ENCODE measurements at places on chromosomes 3 and 15. TPM values are rescaled to one million over a fixed set of nuclear protein-coding genes. Genes with fewer than 3 reads are reported as not detected.

DNA sequence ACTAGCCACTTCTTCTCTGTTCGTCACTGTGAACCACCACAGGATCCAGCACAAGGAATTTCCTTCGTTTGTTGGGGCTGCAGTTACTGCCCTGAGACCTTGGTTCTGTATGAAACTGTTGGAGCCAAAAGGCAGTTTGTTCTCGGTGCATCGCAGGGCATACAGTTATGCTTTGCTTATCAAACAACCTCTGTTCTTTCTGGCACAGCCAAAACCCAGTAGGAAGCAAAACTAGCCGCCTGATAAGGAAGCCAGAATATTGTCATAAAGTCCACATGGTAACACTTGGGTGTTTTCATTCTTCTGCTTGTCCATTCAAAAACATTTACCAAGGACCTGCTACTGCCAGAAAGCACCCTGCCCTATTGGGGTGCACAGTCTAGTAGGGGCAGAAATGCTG is 116.1 kb downstream of the RAB11A start:
- H3K4me1 ChIP-seq, result peaks cover 15% of the 10 kb centered on the region
- no peak overlapping the region for H3K27ac ChIP-seq
- peaks cover 50% of the 10 kb centered on the region for H3K27me3 ChIP-seq
- H3K36me3 ChIP-seq, result no peaks in the 10 kb centered on the region
- DNase-seq, result no peak
- no peak overlapping the region for H3K4me3 ChIP-seq

DNA sequence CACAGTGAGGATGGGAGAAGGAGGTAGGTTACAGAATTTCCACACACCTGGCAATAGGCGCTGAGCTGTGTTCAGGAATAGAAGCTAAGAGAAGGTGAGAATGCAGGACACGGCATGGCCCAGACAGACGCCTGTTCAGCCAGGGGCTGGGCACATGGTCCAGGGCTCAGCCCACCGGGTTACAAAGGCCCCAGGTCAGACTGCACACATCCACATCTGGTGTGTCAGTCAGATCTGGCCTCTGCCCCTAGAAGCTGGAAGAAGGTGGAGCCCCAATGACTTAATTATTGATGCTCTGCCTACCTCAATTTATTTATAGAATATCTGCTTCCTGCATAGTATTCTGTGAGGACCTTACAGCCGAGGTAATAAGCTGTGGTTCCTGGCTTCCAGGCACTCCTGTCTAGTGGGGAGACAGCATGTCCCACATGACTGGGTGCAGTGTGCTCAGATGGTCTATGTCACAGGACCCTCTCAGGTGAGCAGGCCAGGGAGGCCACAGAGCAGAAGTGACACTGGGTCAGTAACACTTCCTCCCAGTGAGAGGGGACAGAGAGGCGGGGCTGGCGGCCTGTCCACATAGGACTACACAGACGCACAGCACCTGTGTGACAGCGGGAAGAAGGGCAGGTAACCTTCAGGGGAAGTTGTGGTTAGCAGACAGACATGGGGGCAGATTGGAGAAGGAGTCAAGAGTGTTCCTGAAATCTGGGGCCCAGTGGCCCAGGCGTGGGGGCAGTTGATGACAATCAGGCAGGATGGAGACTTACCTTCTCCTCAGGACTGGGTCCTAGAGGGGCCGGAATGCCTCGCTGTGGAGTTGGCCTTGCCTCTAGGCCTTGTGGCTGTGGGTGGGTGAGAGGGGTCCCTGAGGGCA is 38.6 kb upstream of the PLXNA1 start:
- H3K27ac ChIP-seq, result peak overlapping the region; percentile 32
- DNase-seq, result no peak
- H3K27me3 ChIP-seq, result no peaks in the 10 kb centered on the region
- H3K36me3 ChIP-seq, result no peaks in the 10 kb centered on the region
- H3K4me3 ChIP-seq, result no peak overlapping the region

DNA sequence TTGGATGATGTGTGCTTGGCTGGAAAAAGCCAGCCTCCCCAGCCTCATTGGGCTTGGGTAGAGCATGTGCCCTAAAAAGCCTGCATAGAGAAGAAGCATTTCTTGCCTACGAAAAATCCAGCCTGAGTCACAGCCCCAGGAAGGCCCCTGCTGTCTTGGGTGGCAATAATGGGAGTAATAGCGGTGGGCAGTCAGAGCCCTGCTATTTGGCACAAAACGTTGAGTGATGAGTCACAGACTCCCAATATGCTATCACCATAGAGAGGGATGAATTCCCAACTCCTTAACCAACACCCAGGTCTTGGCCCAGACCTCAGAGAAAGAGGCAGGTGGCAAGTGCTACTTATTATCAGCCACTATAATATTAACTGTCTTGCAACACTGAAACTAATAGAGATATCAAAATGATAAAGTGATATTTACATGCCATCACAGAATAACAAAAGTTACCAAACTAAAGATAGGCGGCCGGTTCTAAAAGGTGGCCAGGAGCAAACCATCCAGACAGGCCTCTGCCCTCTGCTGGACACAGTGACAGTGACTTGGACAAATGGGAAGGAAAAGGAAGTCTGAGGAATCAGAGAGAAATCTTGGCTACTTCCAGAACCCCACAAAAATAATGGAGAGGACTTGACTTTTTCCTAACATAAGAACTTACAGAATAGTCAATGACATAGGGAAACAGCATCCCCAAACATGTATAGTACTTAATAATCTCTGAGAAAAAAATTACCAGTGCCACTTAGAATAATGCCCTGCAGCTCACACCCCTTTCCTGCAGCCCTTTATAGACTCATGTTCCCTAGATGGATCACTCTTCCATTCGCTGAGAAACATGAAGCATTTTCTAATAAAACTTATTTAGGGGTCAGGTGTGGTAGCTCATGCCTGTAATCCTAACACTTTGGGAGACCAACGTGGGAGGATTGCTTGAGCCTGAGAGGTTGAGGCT is 51.9 kb upstream of the MUC13 start:
- H3K4me3 ChIP-seq, result no peak overlapping the region
- no peak for DNase-seq
- H3K4me1 ChIP-seq, result peaks cover 2% of the 10 kb centered on the region
- no peak overlapping the region for H3K27ac ChIP-seq
- no peaks in the 10 kb centered on the region for H3K27me3 ChIP-seq

The CSPG5 gene
- 0.40 TPM for total RNA-seq

The TTLL13 gene
- total RNA-seq, result 0.45 TPM

The CDHR4 gene
- total RNA-seq, result not detected

The ARL8B gene
- 41.3 TPM for total RNA-seq
